Type B pancreatic cell (in vitro differentiated cells): ENCODE measurements at places on chromosomes 7 and 10. TPM values are rescaled to one million over a fixed set of nuclear protein-coding genes. Genes with fewer than 3 reads are reported as not detected.

Gene PRF1
- total RNA-seq, result not detected in 2 replicates

Gene CUBN
- 1.0 and 2.2 TPM in 2 replicates for total RNA-seq

Gene TNKS2
- 47.3 and 50.8 TPM in 2 replicates for total RNA-seq

Gene SMKR1
- 1.5 TPM in 1 of 2 replicates, not detected in the other for total RNA-seq

GRCh38 chr7:128121711-128122530 lies 90.7 kb upstream of the LRRC4 start:
- H3K27me3 ChIP-seq, result peaks cover 19% of the 10 kb centered on the region
- H3K27ac ChIP-seq, result no peak overlapping the region
- DNase-seq, result no peak
- no peak overlapping the region for H3K4me3 ChIP-seq
- no peaks in the 10 kb centered on the region for H3K36me3 ChIP-seq
- H3K4me1 ChIP-seq, result peaks cover 12% of the 10 kb centered on the region

Gene PLXNA4
- 1.6 and 13.6 TPM in 2 replicates for total RNA-seq

DNA sequence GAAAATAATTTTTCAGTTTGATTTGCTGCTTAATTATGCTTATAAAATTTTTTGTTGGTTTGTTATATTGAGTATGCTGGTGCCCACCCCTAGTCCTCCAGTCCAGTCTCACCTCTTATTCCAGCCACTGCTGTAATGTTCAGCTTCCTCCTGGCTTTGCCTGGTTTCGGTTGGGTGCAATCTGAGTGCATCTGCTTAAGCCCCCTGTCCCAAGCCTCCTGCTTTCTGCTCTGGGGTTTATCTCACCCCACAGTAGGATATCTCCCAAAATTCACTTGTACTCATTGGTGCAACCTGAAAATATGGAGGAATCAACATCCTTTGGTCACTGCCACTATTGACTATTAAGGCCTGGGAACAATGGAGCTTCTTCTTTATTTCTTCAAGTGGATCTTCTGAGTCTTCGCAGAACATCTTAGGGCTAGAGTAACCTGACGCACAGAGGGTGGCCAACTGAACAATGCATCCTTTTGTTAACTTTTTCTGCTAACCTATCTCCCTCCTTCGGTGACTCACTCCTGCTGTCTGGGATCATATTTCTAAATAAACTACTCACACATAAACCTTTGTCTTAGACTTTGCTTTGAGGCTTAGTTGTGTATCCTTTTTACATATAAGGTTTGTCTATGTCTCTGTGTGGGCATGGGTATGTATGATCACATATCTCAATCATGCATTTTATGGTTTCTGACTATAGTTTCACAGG lies 19.1 kb upstream of the SOSTDC1 start:
- H3K27ac ChIP-seq, result no peak overlapping the region
- peaks cover 10% of the 10 kb centered on the region for H3K4me1 ChIP-seq
- DNase-seq, result no peak
- H3K36me3 ChIP-seq, result no peaks in the 10 kb centered on the region
- H3K4me3 ChIP-seq, result no peak overlapping the region

DNA sequence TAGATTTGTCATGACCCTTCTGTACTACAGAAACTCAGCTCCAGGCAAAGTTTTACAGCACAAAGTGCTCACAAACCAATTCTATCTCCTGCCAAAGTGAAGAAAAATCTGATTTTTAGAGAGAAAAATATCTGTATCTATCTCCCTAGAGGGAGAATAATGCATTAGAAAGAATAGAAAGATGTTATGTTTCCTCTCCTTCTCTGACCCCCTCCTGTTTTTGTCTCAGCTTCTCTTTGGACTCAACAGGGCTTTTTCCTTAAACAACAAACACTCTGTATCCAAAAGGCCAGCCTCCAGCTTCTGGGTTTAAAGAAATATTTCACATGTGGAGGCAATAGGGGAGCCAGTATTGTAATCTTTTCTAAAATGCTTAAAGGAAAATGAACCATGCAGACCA lies 627.4 kb downstream of the REEP3 start:
- H3K4me1 ChIP-seq, result peaks cover 12% of the 10 kb centered on the region
- DNase-seq, result no peak
- H3K36me3 ChIP-seq, result no peaks in the 10 kb centered on the region

Gene STRIP2
- total RNA-seq, result 1.00 and 8.7 TPM in 2 replicates

DNA sequence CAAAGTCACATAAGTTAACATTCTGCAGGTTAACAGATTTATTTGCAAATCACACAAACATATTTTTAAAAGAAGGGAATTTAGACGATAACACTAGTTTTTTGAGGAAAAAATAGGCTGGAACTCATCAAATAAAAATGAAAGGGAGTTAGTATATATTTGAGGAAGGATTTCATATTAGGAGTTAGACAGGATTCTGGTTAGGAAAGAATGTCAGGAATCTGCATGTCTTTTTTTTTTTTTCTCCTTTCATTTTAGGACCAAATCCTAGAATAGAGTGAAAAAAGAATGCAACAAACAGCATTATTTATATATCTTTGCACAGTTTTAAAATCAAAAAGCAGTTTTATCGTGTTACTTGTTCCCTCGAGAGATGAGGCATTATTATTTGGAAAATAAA lies 8.9 kb upstream of the TRDMT1 start:
- peaks cover 27% of the 10 kb centered on the region for H3K4me1 ChIP-seq
- H3K36me3 ChIP-seq, result no peaks in the 10 kb centered on the region
- no peak overlapping the region for H3K4me3 ChIP-seq
- no peak for DNase-seq
- no peaks in the 10 kb centered on the region for H3K27me3 ChIP-seq
- H3K27ac ChIP-seq, result no peak overlapping the region

DNA sequence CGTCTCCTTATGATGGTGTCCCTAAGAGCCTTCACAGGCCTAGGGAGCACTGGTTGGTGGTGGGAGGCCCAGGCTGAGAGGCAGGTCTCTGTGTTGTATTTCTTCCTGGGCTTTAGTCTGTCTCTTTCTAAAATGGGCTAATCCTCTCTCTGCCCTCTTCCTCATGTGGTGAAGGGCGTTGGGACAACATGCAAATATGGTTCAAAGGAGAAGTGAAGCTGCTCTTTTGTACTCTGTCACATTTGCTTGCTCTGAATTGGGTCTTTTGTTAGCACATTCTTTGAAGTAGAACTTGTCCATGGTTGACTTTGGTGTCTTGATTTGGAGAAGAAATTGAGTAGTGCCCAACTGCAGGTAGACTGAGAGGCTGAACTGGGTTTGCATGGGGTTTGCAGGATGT lies 814 bp downstream of the HK1 start:
- H3K27ac ChIP-seq, result no peak overlapping the region
- no peaks in the 10 kb centered on the region for H3K36me3 ChIP-seq
- H3K4me1 ChIP-seq, result peaks cover 9% of the 10 kb centered on the region
- H3K4me3 ChIP-seq, result no peak overlapping the region

DNA sequence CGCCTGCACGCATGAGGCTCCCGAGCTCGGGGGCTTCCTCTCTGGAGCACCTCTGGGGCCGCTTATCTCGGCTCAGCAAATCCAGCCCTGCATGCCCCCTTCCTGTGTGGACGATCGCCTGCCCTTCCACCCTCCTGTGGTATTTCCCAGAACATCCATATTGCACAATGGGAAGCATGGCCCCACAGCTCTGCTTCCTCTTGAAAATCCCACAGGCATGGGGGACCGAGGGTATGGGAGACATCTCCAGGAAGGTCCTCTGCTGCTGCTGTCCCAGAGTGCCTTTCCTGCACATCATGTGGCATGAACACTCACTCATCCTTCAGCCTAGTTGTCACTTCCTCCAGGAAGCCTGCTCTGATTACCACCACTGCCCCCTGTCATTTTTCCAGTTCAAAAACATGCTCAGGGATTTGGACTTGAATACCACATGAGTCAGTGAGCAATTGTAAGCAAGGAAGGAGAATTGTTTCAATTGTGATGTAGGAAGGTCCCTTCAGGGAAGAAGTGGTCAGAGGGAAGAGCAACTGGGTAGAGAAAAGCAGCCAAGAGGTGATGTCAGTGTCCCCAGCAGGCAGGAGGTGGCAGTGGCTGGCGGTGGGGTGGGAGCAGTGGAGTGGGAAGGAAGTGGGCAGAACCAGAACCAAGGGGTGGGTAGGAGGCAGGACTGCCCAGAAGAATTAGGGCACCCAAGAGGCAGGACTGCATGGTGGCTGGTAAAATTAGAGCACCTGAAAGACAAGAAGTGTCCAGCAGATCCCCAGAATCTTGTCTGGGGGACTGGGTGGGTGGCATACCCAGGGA lies 67.5 kb upstream of the ZMIZ1 start:
- H3K4me3 ChIP-seq, result no peak overlapping the region
- no peaks in the 10 kb centered on the region for H3K36me3 ChIP-seq
- H3K4me1 ChIP-seq, result peaks cover 6% of the 10 kb centered on the region
- H3K27ac ChIP-seq, result no peak overlapping the region
- no peaks in the 10 kb centered on the region for H3K27me3 ChIP-seq

Gene MSMB
- total RNA-seq, result 5.6 and 7.7 TPM in 2 replicates

Gene NOS3
- total RNA-seq, result 0.21 and 1.7 TPM in 2 replicates

Gene GSDME
- total RNA-seq, result 5.6 and 10.8 TPM in 2 replicates

Gene ST8SIA6
- total RNA-seq, result 1.0 and 1.8 TPM in 2 replicates

GRCh38 chr7:80724249-80724871 lies 85.9 kb downstream of the CD36 start:
- DNase-seq, result no peak
- no peaks in the 10 kb centered on the region for H3K36me3 ChIP-seq
- peaks cover 16% of the 10 kb centered on the region for H3K4me1 ChIP-seq
- H3K27ac ChIP-seq, result no peak overlapping the region
- H3K27me3 ChIP-seq, result no peaks in the 10 kb centered on the region
- no peak overlapping the region for H3K4me3 ChIP-seq

- no peak for DNase-seq
- H3K36me3 ChIP-seq, result no peaks in the 10 kb centered on the region
- H3K4me3 ChIP-seq, result no peak overlapping the region
- H3K27ac ChIP-seq, result no peak overlapping the region
These were observed 89.0 kb upstream of the TCERG1L start for GRCh38 chr10:131400513-131400912.

- H3K27ac ChIP-seq, result no peak overlapping the region
- no peaks in the 10 kb centered on the region for H3K36me3 ChIP-seq
- no peaks in the 10 kb centered on the region for H3K27me3 ChIP-seq
- no peak for DNase-seq
These were observed 265.6 kb upstream of the FOXK1 start for GRCh38 chr7:4416396-4417056.

- peaks cover 6% of the 10 kb centered on the region for H3K27me3 ChIP-seq
- peaks cover 12% of the 10 kb centered on the region for H3K4me1 ChIP-seq
- no peak overlapping the region for H3K27ac ChIP-seq
- H3K4me3 ChIP-seq, result no peak overlapping the region
These were observed 59.1 kb downstream of the CXCL12 start for GRCh38 chr10:44325596-44326307.

DNA sequence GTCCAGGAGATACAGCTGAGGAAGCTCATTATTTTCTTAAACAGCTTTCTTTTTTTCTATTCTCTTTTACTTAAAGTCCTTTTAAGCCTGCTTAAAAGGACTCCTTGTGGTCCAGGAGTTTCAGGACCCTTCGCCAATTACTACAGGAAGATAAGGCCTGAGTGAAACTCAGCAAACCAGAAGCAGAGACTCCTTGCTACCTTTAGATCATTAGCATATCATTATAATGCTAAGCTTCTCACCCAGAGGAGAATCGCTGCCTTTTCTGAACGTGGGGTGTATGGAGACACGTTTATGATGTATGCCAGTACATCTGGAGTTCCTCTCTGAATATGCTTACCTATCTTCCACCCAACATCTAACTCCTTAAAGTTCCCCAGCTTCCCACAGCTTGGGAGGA lies 47.5 kb downstream of the ANKMY2 start:
- no peak overlapping the region for H3K27ac ChIP-seq
- no peak for DNase-seq
- no peaks in the 10 kb centered on the region for H3K4me1 ChIP-seq
- no peak overlapping the region for H3K4me3 ChIP-seq

DNA sequence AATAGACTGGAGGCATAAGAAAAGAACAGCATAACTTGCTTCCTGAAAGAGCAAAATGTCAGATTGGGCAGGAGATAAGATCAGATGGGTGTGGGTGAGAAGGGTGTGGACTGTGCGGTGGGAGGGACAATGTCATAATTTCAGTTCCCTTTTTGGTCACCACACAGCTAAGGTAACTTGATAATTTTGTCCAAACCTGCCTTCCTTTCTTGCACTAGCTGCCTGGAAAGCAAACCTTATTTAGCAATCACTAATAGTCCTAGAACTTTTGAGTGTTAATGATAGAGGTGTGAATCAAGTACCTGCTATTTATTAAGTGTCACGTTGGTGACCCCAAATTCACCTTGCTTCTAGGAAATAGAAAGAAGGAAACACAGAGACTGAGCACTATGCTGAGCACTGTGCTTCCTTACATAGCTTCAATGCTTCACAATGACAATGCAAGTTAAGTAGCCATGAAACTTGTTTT lies 72.4 kb upstream of the SP4 start:
- no peaks in the 10 kb centered on the region for H3K4me1 ChIP-seq
- H3K27me3 ChIP-seq, result peaks cover 16% of the 10 kb centered on the region
- no peak overlapping the region for H3K27ac ChIP-seq
- no peaks in the 10 kb centered on the region for H3K36me3 ChIP-seq
- no peak overlapping the region for H3K4me3 ChIP-seq

- no peaks in the 10 kb centered on the region for H3K36me3 ChIP-seq
- no peak overlapping the region for H3K27ac ChIP-seq
- H3K4me3 ChIP-seq, result no peak overlapping the region
- DNase-seq, result no peak
These were observed 212.2 kb downstream of the CELF2 start for GRCh38 chr10:11229893-11230292.

DNA sequence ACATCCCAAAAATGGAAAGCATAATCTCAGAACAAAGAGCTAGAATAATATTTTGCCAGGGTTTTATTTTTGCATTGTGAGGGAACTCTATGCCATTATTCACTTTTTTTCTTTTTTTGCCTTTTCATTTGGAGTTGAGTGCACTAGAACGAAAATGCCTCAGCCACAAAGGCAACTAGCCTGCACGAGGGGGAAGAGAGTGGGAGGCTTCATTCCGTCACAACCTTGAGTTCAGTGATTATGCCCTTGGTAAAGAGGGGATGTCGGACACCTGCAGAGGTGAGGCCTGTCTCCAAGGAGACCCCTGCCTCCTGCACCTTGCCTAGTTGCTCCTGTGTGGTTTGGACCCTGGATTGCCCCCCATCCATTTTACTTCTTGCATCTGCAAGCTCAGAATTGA lies 232.7 kb downstream of the TEX36 start:
- H3K4me1 ChIP-seq, result no peaks in the 10 kb centered on the region
- no peak overlapping the region for H3K27ac ChIP-seq
- no peak overlapping the region for H3K4me3 ChIP-seq
- peaks cover 5% of the 10 kb centered on the region for H3K27me3 ChIP-seq
- no peak for DNase-seq
- no peaks in the 10 kb centered on the region for H3K36me3 ChIP-seq

- H3K4me3 ChIP-seq, result no peak overlapping the region
- H3K27me3 ChIP-seq, result no peaks in the 10 kb centered on the region
- no peak for DNase-seq
- no peak overlapping the region for H3K27ac ChIP-seq
These were observed 25.8 kb upstream of the TMEM120A start for GRCh38 chr7:76020031-76020714.

Gene VPS26A
- 56.0 and 57.6 TPM in 2 replicates for total RNA-seq

Gene SLC39A12
- total RNA-seq, result not detected in 2 replicates
